ENCODE measurements at places on chromosomes 16 and 17. TPM values are rescaled to one million over a fixed set of nuclear protein-coding genes. Genes with fewer than 3 reads are reported as not detected.

The KCNJ18 gene
- not detected for total RNA-seq

The ITGAL gene
- total RNA-seq: not detected

The GAS2L2 gene
- total RNA-seq: 0.52 TPM

The ITGAD gene
- not detected for total RNA-seq

The CRISPLD2 gene
- total RNA-seq: 0.74 TPM

GRCh38 chr16:11088074-11088730, 143.8 kb downstream of the CLEC16A start:
- no peak for DNase-seq

GRCh38 chr16:84065536-84066132, 23.0 kb upstream of the SLC38A8 start:
- peak; percentile 71 for DNase-seq

DNA sequence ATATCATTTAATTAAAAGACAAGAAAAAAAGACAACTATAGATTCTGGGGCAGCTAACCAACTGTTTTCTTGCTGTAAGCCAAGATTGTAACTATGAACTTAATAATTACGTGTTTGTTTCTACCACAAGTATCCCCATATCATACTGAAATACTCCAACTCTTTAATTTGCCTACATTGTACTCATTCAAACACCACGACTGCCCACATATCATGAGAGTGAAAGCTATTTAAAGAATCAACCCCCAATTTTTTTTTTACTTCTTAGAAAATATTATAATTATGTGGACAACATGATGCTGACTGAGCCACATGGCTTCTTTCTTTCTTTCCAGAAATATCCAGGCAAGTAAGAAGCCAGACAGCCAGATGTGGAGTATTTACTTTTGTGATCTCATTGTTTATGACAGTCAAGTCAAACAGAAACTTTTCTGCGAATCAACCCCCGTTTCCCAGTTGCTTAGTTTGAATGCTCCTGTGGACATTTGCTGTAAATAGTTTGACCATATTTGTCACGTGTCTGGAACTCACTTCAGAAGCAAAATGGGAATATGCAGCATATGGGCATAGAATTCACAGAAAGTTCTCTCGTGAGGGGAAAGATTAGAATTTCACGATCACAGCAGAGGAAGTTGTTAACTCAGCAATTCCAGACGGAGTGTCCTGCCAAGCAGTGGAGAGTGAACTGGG, 126.8 kb upstream of the PSMD7 start:
- peak; percentile 5 for DNase-seq

DNA sequence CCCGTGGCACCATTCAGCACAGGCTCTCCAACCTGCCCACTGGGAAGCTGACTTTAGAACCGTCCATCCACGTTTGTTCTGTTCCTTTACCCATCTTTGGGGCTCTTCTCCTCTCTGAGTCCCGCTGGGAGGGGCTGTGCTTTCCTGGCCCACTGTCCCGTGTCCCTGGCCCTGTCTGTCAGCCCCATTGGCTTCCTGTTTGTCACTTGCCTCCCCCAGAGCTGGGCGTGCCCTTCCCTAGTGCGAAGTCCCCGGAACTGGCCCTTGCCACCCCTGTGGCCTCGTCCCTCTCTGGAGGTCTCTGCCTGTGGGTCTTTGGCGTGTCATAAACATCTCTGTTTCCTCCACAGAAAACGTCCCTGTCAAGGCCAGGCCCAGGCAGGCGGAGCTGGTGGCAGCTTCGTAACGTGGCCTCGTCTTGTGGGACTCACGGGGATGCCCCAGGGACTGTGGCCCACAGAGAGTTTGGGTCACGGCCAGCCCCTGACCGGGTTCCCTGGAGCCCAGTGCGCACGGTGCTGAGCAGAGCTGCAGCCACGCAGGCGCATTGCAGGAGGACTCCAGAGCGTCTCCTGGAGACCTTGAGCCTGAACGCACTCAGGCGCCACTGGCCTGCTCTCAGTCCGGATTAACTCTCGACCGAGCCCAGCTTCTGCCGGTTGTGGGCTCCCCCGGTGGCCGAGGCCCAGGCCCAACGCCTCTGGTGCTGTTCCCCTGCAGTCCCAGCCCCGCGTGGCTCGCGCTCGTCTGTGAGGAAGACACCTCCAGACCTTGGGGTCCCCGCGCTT, 7.3 kb downstream of the CHMP6 start:
- no peak for DNase-seq

GRCh38 chr17:67041941-67042899, 2.1 kb upstream of the CACNG1 start:
- no peak for DNase-seq

DNA sequence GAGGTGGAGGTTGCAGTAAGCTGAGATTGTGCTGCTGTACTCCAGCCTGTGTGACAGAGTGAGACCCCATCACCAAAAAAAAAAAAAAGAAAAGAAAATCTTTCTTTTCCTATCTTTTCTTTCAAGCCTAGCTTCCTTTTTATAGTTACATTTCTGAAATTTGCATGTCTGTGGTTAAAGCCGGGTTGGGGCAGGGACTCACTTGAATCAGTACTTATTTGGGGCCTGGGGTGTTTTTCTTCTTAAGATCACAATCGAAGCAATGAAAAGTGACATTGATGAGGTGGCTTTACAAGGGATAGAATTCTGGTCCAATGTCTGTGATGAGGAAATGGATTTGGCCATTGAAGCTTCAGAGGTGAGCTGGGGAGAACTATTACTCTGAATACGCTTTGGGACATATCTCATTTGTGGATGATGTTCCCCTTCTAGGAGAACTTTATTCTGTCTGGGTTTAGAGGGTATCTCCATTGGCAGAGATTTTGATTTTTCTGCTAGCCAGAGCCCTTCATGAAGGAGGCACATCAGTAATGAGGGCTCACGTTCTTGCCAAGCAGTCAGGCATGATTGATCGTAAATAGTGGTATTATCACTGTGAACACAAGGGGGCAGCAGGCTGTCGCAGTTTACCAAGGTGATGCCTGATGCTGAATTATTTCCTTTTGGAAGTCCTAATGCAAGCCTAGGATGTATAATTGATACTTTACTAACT, 14.3 kb downstream of the KPNB1 start:
- DNase-seq: peak; percentile 84

- no peak for DNase-seq
These were observed 42.3 kb upstream of the MTSS2 start for GRCh38 chr16:70728150-70728549.

GRCh38 chr16:86680661-86681030, 102.3 kb downstream of the FOXL1 start:
- DNase-seq: no peak

GRCh38 chr17:1783834-1784611, 22.2 kb downstream of the SERPINF1 start:
- peak; percentile 26 for DNase-seq

- no peak for DNase-seq
These were observed 48.7 kb downstream of the RPGRIP1L start for GRCh38 chr16:53654946-53655345.

- no peak for DNase-seq
These were observed 2.8 kb downstream of the PRSS33 start for GRCh38 chr16:2784358-2785100.

GRCh38 chr16:80350061-80350460, 190.7 kb upstream of the DYNLRB2 start:
- DNase-seq: no peak

- DNase-seq: no peak
These were observed 322.5 kb downstream of the C16orf95 start for GRCh38 chr16:86994651-86995171.

DNA sequence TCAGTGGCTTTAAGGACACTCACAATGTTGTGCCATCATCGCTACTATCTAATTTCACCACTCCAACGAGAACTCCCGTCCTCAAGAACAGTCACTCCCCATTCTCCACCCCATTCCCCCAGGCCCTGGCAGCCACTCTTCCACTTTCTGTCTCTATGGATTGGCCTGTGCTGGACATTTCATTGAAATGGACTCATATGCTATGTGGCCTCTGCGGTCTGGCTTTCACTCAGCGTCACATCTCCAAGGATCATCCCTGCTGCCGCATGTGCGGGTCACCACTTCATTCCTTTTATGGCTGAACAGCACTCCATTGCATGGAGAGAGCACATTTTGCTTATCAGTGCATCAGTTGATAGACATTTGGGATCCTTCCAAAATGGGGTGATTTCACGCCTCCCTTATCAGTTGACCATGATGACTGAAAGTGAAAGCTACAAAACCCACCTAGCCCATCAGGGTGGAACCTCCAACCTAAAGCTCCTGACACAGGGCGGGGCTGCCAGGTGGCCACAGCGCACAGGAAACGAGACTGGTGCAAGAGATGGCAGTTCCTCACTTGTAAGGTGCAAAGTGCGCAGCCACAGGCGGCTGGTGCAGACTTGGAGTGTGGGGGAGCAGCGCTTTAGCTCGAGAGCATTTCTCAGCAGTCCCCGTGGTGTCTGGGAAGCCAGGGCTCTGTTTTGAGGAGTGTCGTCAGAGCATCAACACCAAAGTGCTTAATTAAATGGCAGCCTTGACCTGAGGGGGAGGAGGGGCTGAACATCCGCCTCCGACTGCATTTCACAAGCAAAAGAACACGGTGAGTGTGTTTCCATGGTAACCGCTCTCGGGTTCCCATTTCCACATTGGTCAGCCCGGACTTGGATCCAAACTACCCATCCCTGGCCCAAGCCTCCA, 23.8 kb downstream of the COTL1 start:
- no peak for DNase-seq

DNA sequence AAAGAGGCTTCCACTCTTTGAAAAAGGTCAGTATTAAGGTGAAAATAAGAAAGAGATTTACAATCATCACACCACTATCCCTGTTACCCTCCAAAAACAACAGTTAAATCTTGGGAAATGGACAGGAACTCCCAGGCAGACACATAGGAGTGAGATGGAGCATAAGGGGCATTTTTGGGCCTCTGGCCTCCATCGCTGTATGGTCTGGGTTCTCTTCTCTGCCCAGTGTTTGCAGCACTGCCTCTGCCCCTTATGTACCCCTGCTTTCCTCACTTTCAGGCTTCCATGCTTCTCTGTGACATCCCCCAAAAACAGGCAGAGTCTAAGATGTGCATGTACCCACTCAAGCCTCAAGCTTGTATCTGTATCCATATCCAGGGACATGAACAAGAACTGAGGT, 630 bp upstream of the HOXB2 start:
- DNase-seq: no peak

- no peak for DNase-seq
These were observed 12.9 kb downstream of the ZNRF1 start for GRCh38 chr16:75011634-75012307.

GRCh38 chr16:65843941-65844340, 522.5 kb upstream of the CDH5 start:
- DNase-seq: no peak

DNA sequence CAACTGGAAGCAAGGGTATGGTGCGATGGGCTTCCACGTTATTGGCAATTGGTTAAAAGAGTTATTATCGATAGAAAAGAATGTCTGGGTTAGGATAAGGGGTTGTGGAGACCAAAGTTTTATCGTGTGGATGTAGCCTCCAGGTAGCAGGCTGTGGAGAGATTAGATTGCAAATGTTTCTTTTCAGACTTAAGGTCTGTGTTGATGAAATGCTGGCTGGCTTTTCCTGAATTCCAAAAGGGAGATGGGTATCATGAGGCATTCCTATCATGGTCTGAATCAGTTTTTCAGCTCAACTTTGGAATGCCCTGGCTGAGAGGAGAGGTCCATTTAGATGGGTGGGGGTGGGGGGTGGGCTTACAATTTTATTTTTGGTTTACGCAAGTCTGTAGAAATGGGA, 395.0 kb upstream of the RBFOX1 start:
- no peak for DNase-seq

DNA sequence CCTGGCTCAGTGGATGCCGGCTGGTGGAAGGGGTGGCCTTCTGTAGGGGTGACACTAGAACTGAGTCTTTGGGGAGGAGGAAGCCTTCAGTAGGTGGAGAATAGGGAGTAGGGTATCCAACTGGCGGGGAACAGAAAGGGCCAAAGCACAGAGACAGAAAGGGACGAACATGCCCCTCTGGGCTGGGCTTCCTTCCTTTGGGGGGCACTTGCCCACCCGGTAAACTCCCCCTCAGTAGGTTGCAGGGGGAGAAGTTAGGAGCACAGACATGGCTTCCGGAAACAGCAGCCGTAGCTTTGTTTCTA, 774 bp downstream of the ENGASE start:
- DNase-seq: no peak
